ENCODE measurements at places on chromosomes 13 and 19.

- no peak for DNase-seq
Measured at GRCh38 chr19:32581705-32582179, 752 bp downstream of the PDCD5 start.

- no peak for DNase-seq
Measured at GRCh38 chr13:108915095-108915633, 285.8 kb downstream of the MYO16 start.

- DNase-seq: no peak
Measured at GRCh38 chr19:2042485-2043250, 8.4 kb downstream of the MKNK2 start.

- DNase-seq: no peak
Measured at GRCh38 chr19:34525001-34525400, 43.4 kb downstream of the WTIP start.

DNA sequence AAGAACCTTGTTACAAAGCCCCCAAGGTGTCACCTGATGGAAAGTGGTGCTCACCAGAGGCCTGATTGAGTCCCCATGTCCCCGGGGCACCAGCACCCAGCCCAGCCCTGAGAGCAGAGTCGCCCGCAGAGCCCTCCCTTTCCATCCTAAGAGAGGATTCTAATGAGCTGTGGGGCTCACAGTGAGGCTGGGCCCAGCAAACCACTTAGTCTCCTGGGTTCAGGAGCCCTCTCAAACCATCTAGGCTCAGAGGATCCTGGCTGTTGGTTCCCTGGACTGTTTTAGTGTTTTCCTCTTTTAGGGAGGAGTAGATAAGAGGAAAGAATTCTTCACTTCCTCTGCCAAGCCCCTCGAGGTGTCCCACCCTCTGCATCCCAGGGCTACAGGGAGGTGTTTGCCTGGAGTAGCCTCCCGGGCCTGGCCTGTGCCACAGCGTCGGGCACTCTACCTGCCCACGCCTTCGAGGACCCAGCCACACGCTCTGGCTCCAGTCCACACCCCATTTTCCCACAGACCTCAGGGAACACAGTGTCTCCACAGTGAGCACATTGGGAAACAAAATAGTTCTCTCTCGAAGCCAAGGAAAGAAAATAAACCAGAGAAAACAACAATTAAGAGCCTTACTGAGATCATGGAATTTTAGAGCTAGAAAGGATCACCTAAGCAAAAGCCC, 34.4 kb downstream of the DHRS12 start:
- DNase-seq: no peak
